NCI-H446 treated with DMSO at 0.1 percent for 48 hours (cell line): ENCODE measurements at places on chromosomes 6 and 20.

DNA sequence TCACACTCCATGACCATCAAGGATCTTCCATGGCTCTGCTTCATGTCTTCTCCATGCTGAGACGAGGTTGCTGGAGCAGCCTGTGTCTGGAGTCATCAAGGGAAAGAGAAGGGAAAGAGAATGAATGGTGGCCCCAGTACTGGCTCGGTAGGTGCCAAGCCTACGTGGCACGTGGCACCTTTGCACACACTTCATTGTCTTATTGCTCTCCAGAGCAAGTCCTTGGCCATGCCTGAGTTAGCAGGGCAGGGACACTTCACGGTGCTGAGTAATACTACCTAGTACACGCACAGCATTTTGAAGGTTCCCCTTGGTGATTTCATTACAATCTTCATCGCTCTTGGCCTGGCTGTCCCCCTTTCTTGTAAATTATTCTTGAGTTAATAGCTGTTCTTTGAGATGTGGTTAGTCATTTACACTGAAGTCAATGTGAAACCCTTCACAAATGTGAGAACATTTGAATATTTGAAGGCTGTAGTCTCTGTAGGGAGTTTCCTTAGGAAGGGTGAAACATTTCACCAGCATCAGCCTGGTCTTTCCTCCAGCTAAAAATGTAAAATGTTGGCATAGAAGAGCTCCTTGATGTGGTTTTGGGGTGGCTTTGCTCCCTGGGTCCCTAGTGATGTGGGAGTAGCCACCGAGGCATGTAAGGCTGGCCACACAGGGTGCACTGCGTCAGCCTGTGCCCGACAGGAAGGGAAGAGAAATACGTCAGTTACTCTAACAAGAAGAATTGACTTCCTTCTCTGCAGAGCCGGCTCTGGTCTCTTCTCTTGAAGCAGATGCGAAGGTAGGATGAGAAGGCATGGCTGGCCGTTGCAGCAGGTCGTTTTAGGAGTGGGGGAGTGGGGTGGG lies at the start of gene SYTL3:
SYTL3 (plus strand) TSS at position 766 of the 855 bp plus-strand sequence. CDS start 13,215 bp downstream, outside the sequence.
- no peak for DNase-seq

DNA sequence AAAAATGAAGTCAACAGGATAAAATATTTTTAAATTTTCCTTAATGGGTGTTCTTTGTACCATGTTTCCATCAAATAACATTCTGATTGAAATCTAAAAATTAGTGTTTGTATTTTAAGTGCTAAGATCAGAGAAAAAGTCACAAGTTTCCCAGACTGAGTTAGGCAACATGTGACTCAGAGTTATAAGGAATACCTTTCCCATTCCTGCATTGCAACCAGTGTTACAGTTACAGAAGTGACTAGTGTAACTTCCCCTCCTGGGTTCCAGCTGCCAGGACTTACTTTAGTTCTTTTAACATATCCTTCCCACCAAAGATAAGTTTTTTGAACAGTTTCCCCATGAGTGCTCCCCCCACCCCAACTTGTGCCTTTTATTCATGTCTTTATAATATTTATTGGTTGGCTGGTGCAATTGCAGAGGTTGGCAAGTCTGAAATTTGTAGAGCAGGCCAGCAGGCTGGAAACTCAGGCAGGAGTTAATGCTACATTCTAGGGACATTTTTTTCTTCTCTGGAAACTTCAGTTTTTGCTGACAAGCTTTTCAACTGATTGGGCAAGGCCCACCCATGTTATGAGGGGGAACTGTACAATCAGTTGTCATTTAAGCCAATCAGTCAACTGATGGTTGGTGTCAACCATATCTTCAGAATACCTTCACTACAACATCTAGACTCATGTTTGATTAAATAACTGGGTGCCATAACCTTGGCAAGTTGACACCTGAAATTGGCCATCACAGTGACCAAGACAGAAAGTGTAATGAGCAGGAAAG lies 22.9 kb upstream of the ESR1 start:
- no peak for DNase-seq

GRCh38 chr6:121873595-121873994 lies 438.1 kb downstream of the GJA1 start:
- DNase-seq: no peak

DNA sequence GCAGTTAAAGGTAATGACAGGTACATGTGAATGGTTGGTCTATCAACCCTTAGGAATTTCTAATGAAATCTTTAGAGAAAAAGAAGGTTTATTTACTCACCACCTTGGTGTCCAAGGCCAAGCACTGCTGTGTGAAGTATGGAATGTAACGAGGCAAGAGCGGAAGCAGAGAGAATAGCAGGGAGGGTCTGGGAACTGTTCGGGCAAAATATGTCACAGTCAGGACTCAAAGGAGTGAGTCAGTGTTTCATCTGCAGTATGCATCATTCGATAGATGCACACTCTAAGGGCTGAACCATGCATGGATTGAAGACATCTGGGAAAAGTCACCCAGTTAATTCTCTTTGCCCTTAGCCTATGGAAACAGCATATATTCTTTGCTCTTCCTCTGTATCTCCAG lies 33.2 kb downstream of the ADGRF5 start:
- no peak for DNase-seq

GRCh38 chr6:118892355-118892991 lies 1.5 kb upstream of the ASF1A start:
- DNase-seq: no peak

DNA sequence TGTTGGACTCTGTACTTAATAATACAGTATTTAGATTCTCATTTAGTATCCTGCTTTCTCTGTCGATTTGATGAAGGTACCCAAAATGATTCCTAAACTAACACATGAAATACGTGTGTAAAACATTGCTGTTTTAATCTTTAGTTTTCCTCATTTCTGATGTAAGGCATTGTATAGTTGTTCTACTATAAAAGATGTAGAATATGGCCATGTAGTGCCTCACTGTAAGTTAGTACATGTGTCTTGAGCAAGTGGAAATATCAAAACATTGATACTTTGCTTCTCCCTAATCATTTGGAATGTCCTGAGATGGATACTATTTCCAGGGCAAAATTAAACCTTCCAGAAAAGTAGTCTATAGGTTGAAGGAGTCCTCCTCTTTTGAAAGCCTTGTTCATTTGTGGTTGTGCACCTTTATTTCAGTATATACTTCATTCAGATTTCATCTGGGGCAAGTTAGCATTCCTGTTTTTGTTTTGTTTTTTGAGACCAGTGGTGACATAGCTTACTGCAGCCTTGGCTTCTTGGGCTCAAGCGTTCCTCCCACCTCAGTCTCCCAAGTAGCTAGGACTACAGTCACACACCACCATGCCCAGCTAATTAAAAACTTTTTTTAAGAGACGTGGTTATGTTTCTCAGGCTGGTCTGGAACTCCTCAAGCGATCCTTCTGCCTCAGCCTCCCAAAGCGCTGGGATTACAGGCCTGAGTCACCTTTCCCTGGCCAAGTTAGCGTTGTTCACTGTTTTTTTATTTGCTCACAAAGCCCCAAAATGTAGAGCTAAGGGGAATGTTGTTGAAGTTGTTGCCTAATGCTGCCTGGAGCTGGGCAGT lies 11.6 kb downstream of the SRSF3 start:
- no peak for DNase-seq

DNA sequence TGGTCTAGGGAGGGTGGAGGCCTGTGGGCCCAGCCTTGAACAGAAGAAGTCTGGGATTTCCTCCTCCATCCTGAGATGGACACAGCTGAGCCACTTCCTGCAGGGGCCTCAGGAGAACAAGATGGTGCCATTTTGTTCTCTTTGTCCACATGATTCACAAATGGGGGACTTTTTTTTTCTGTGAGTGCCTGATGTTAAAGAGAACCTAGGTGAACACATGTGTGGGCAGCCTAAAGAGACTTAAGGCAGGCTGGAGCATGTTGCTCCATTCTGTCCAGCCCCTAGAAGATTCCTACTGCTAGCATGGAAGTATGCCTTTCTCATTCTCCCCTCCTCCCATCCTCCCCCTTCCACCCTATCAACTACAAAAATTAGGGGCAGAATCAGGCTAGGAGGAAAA lies 49.3 kb upstream of the KIF16B start:
- DNase-seq: no peak

- DNase-seq: no peak
Observed at GRCh38 chr6:63517221-63517620, 55.1 kb upstream of the LOC128125822 start.

- DNase-seq: no peak
Observed at GRCh38 chr6:114049367-114049966, 78.5 kb upstream of the HDAC2 start.

GRCh38 chr6:121759370-121759769 lies 323.9 kb downstream of the GJA1 start:
- DNase-seq: no peak

DNA sequence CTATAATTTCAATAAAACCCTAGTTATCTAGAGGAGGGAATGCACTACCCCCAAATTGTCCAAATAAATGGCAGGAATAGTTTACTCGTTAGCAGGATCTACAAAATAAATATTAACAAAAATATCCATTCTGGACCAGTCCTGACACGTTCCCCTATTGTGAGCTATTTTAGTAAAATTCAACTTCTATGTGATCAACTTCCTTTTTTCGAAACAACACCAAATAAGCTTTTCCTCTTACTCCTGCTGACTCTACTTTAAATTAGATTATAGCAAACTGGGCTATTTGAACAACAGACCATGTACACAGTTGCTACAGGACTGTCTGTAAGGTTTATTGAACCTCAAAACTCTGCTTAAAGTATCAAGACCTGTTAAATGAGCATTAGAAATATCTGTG lies 154.3 kb downstream of the IPCEF1 start:
- DNase-seq: no peak

DNA sequence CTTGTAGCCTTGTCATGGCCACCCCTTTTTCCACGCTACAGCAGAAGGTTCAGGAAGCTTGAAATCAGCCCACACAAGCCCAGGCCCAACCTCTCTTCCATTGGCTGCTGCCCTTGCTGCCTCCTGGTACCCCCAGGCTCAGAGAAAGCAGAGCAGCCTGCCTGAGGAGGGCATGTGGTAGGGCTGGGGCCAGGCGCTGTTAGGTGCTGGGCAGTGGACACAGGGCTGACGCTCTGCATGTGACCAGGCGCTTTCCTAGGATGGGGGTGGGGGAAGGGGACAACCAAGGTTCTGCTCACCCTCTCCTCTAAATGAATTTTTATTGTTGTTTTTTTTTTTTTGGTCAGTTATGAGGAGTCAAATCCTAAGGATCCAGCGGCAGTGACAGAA lies 36.3 kb upstream of the ID1 start:
- no peak for DNase-seq

GRCh38 chr6:3455569-3456394 lies 1.1 kb downstream of the SLC22A23 start:
- DNase-seq: no peak

DNA sequence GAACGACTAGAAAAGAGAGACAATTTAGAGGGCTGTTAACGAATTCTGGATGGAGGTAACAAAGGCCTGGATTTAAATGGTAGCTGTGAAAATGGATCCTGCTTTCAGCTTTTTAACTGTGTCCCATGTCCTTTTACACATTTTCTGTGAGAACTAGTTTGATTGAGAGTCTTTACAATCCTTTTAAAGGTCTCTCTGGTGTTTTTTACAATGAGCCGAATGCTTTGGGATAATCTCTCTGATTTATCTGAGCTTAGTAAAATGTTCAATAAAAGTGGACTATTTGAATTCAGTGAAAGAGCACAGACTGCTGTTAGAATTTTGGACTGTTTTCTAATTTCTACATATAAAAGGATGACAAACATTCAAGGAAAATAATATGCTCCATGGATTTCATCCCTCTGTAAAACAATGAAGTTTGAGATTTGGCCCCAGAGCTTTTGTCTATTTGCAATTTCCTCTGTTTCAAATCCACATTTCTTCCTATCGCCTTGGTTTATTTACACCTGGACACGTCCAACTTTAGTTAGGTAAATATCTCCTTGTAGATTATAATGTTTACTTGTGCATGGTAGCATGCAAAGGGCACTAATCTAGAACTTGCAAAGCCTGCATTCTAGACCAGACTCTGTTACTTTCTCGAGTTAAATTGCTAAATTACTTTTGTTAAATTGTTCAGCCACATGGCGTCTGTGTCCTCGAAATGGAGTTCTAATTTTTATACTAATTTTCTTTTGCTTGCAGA lies 871.0 kb upstream of the CITED2 start:
- DNase-seq: no peak

DNA sequence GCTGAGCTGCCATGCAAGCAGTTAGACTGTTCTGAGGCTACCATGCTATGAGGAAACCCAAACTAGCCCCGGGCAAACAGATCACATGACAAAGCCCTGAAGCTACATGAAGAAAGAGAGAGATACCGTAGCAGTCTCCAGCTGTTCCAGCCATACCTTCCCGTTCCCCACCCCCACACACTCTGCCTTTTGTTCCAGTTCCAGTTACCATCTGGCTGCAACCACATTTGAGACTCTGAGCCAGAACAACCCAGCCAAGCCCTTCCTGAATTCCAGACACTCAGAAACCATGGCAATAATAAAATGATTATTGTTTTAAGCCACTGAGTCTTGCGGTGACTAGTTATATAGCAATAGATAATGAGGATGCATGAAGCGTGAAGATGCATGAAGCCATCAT lies 28.3 kb downstream of the RIN2 start:
- DNase-seq: peak; percentile 60

GRCh38 chr20:19867074-19867473 lies 109.0 kb downstream of the RIN2 start:
- no peak for DNase-seq
